ENCODE measurements at places on chromosomes 11 and 22.

- no peak for DNase-seq
Measured at GRCh38 chr11:113664981-113665710, 41.0 kb downstream of the TMPRSS5 start.

DNA sequence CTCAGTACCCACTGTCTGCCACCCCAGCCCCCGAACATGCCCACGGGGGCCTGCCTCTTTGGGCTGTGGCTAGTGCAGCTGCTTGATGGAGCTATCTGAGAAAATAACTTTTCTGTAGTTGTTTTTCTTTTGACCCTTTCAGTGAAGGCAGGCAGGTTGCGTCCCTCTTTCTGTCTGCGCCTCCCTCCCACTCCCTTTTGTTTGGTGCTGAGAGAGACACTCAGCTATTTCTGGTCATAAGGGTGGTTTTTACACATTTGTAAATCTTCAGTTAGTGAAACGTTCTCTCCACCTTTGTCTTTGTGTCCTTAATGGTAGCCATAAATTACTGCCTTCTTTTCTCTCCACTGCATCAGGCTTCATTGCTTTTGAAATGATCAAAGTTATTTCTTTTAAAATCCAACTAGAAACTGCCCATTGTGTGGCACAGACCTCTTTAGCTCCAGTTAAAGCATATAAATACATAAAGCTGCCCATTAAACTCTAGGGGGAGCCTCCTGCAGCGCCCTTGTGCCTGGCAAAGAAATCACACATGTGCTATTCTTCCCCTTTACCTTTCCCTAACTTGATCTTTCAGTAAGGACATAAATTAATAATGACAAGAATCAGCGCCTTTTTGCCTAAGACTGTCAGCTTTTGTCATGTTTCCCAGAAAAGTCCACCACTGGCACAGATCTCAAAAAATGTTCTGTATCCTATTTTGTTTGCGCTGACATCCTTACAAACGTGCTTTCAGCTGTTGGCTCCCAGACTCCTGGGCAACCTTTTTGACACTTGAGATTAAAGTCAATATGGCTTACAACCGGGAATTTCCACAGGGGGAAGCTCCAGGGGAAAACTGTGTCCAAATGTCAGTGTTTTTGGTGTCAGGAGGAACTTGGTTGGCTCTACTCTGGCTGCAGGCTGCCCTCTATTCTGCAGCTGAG, 1.7 kb upstream of the SCUBE2 start:
- DNase-seq = no peak

DNA sequence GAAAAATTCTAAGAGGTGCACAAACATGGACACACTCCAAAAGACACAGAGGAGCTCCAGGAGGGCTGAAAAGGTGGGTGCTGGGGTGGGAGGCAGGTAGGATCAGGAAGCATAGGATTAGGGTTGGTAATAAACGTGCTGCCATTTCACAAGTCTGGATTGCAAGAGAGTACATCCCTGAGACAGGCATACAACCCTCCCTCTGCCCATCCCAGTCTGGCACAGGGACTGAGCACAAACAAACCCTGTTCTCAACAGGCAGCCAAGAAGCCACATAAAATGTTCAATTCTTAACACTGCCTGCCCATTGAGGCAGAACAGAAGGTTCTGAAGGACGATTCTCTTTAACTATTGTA, 18.5 kb downstream of the SLC35F2 start:
- no peak for DNase-seq

- no peak for DNase-seq
Measured at GRCh38 chr22:36442506-36443197, 38.8 kb downstream of the TXN2 start.

- DNase-seq = no peak
Measured at GRCh38 chr11:4054643-4055042, 40.0 kb upstream of the RRM1 start.

GRCh38 chr11:65851083-65851579, 6.8 kb downstream of the CFL1 start:
- no peak for DNase-seq

GRCh38 chr11:27912916-27913315, 195.0 kb downstream of the KIF18A start:
- DNase-seq = no peak

GRCh38 chr11:132177106-132177505, 806.7 kb downstream of the NTM start:
- DNase-seq = no peak

DNA sequence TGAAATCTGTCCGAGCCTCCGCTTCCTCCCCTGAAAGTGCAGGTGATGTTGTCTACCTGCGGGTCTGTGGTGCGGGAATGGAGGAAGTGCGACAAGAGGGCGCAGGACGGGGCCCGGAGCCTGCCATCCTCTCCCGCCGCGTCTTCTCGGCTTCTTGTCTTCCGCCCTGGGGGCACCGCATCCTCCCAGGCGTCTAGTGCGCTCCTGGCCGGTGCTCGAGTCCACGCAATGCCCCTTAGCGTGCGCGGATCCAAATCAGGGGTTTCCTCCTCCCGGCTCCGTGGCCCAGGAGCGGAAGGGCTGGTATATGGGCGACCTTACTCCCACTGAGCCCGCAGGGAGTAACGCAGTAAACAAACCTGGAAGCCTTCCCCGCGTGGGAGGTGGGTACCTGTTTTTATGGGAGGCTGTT, 405 bp downstream of the SFI1 start:
- DNase-seq = peak; percentile 2

GRCh38 chr11:2728663-2729332, 29.0 kb upstream of the KCNQ1OT1 start:
- DNase-seq = no peak

- no peak for DNase-seq
Measured at GRCh38 chr11:111086058-111086457, 159.5 kb upstream of the POU2AF2 start.

GRCh38 chr11:99706848-99707247, 686.1 kb downstream of the CNTN5 start:
- DNase-seq = no peak

- DNase-seq = no peak
Measured at GRCh38 chr11:103450241-103450640, 341.0 kb downstream of the DYNC2H1 start.

DNA sequence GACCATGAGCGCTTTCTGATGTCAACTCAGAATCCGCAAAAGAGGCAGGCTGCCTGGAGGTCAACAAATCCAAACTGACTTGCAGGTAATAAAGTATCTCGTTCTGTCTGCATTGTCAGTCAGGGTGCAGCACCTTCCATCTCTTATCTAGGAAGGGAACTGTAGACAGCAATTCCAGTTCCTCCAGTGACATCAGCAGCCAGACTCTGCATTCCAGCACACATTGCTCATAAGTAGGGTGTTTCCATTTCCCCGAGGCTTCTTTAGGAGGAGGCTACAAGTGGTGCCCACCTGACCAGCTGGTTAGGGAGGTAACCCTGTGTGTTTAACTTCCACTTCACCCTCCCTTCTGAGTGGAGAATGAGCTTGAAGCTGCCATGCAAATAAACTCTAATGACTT, 53.3 kb downstream of the NTM start:
- no peak for DNase-seq

DNA sequence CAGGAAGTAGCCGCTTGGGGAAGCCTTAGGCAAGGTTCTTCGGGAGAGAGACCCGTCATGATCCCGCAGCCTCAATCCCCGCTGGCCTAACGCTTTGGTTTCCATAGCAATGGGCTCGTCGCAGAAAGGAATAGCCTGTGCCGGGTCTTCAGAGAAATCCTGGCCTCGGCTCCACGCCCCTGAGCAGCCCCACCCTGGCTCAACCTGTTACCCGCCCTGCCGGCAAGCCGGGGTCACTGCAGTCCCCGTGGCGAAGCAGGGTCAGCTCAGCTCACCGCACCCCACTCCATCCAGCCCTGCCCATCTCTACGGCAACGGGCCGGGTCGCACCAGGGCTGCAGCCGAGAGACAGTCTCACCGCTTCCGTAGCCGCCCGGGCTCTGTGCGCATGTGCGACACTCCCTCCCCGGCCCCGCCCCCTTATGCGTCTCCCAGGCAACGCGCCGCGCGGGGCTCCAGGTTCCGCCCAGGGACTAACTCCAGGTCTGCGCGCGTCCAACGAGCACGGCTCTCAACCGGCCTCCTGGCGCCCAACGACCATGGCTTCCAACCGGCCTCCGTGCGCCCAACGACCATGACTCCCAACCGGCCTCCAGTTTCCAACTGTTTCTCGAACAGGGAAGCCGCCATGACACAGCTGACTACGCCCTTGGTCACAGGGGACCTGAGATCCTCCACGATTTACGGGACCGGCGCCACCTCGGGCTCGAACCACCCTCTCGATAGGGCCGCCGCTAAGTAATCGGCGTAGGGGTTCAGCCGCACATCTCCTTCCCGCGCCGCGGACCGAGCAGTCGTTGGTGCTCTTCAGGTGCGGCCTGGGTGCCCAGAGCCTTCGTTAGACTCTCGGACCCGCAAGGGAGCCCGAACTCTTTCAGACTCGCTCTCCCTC, at the start of gene DUSP18:
DUSP18 (minus strand) TSS at position 382 of the 892 bp plus-strand sequence. CDS start 3,872 bp downstream, outside the sequence.
- peak; percentile 82 for DNase-seq

DNA sequence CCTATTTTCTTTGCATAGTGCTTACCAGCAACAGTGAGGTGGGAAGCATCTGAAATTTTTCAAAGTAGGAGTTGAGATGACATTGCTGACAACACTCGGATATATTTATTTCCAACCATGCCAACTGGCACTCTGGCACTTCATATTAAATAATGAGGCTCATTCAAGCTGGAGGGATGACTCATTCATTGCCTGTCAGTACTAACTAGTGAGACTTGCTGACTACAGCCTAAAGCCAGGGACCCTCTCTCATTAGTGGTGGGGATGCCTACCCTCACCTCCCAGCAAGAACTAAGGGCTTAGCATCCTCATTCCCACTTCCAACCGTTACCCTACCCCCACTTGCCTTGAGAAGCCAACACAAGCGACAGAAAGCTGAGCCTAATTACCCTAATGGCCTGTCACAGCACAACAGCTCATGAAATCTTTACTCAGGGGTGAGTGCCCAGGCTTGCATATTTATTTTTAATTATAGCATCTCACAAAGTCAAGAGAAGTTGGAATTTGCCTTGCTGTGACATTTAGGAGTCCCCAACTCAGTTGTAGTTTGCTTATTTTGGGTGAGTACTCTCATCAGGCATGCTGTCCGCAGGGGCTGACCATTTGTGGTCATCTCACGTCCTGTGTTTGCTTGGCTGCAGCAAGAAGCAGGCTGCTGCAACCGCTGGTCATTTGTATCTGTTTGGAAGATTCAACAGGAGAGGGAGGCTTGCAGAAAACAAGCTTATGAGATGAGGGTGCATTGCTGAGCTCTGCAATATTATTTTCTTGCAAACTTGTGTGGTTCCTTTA, 181.6 kb upstream of the POU2AF2 start:
- no peak for DNase-seq

- DNase-seq = no peak
Measured at GRCh38 chr11:40236526-40236925, 1222.9 kb downstream of the LRRC4C start.

DNA sequence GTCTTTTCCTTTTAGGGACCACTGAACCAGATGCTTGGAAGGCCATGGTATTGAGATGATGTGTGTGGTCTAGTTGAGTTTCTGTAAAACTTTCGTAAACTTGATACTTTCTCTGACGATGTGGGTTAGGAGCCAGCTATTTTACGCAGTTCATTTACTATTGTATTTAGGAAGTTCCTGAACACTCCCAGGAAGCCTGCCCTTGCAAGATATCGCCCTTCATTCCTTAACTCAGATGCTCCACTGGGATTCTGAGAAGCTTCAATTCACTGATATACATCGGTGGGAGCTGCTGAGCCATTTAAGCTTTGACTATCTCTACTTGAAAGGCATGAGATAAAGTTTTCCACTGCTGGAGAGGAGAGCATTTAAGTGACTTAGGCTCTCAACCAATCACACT, 121.3 kb downstream of the CSNK2A3 start:
- DNase-seq = no peak

- DNase-seq = no peak
Measured at GRCh38 chr11:118659953-118660680, 19.3 kb downstream of the TREH start.

- no peak for DNase-seq
Measured at GRCh38 chr11:104926771-104927611, 28.7 kb upstream of the CASP12 start.

DNA sequence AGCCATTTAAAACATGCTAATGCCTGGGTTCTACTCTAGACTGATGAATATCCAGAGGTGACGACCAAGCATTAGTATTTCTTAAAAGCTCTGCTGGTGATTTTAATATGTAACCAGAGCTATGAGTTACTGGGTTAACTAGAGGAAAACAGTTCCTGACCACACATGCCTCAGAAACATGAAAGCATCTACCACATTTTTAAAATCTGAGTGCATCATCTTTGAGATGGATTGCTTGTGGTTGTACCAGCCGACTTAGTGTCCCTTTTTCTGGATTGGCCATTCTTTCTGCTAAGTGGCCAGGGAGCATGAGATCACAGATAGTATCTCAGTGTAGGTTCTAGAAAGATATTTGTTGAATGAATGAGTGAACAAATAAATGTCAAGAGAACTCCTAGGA, 152.4 kb downstream of the NTM start:
- DNase-seq = no peak

GRCh38 chr11:28231475-28231874, 123.3 kb downstream of the METTL15 start:
- no peak for DNase-seq

DNA sequence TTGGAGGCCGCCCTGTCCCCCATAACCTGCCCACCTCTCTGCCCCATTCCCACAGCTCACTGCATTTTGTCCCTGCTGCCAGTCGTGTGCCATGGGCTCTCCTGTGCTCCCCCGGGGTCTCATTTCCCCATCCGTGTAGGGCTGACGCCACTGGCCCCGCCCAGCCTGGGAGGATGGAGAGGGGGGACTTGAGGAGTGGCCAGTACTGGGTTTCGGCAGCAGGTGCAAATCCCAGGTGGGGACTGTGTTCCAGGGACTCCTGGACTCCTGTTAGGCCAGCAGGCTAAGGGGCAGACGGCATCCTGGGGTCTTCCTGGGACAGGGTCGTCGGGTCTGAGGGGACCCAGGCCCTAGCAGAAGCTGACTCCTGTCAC, 1.2 kb upstream of the MYO7A start:
- DNase-seq = no peak

GRCh38 chr11:116459185-116460045, 313.4 kb downstream of the BUD13 start:
- DNase-seq = no peak

- no peak for DNase-seq
Measured at GRCh38 chr11:74932169-74932568, 16.7 kb downstream of the XRRA1 start.

GRCh38 chr22:45225732-45226502, 14.8 kb downstream of the KIAA0930 start:
- DNase-seq = no peak

DNA sequence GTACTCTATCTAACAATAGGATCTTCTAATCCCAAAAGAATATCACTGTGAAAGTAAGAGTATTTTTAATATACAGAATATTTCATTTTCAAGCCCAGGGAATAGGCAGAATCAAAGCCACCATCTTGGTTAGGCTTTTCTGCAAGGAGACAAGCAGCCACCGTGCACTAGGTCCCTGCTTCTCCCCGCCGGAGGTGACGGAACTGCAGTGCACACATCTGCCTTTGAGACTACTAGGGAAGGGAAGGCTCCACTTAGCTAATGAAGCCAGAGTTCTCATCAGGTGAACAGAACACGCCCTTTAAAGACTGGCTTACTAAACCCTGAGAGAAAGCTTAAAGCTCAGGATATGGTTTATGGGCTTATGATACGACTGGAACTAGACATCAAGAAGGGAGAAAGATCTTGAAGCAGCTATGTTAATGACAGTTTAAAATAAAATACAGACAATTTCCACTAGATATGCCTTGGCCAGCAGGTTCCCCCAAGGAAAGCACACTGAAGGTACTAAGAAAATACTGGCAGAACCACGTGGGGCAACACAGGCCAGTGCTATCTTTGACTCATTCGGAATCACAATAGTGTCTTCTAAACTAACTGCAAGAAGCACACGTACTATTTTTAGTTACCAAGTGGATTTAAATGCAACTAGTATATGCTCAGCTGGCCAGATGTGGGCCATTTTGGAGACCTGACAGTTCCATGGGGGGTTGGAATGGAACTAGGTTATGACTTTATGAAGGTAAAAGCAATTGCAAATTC, 127.4 kb upstream of the LMO1 start:
- no peak for DNase-seq
